CD4-positive, alpha-beta T cell treated with Interleukin-4 for 4 hours (primary cell): ENCODE measurements at places on chromosomes 6 and 20.
A peak's percentile ranks its signal among the peaks of the same experiment; 100 is the strongest.

GRCh38 chr20:62675156-62675876 is 33.0 kb downstream of the SLCO4A1 start:
- no peak for DNase-seq

GRCh38 chr6:45192556-45192955 is 135.6 kb upstream of the RUNX2 start:
- DNase-seq, result no peak

GRCh38 chr20:54598352-54598751 is 123.0 kb downstream of the DOK5 start:
- no peak for DNase-seq

DNA sequence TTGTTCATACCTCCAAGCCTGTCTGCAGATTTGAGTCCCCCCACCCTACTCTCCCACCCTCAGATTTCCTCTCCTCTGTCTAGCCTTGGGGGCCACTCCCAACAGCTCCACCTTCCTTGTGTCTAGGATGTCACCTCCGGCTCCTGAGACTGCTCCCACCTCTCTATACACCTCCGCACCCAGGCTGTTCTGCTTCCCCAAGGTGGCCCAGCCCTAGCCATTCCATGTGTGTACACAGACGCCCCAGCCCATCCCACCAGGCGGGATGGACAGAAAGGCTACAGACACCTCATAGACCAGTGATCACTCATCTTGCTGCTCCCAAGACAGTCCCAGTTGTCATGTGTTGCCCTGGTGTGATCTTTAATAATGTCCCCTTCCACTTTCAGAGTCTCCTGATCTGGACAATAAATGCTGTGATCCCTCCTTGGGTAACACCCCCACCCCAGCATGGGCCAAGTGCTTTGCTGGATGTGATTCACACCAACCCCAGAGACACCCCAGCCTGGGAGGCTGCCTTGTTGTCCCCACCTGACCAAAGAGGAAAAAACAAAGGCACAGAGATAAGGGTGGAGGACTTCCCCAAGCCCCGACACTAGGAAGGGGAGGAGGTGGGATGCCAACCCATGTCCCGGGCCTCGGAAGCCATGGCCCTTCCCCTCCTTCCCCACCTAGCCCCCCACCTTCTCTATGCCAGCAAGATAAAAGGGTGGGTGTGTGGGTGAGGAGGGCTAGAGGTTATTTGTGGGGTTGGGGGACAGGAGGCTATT is 36.1 kb downstream of the MDFI start:
- DNase-seq, result no peak

DNA sequence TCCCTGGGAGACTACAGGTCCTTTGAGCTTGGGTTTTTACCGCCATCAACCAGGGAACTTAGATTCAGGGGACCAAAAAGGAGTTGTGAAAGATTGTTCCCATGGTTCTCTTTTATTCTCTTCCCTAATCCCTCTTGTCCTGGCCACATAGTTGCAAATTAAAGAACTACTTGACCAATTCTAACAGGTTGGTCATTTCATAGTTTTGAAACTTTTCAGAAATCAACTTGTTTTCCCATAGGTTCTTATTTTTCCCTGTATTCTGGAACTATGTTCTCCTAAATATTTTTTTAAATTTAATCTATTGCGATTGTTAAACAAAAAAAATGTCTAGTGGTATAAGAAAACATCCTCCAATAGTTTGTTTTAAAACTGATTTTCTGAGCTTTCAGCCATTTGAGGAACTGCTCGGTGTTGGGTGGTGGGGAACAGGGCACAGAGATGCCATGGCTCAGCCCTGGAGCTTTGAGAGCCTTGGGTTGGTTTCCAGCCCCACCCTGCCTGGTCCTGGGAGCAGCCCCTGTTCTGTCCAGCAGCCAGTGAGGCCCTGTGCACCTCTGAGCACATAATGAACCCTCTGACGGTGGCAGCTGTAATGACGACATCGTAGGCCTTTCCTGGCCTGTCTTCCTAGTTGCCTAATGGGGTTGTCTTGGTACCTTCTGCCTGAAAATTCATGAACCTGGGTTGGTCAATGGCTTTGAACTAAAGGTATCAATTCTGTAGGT is 53.5 kb downstream of the TBC1D7 start:
- no peak for DNase-seq

GRCh38 chr6:165571721-165572132 is 91.3 kb downstream of the PDE10A start:
- no peak for DNase-seq

DNA sequence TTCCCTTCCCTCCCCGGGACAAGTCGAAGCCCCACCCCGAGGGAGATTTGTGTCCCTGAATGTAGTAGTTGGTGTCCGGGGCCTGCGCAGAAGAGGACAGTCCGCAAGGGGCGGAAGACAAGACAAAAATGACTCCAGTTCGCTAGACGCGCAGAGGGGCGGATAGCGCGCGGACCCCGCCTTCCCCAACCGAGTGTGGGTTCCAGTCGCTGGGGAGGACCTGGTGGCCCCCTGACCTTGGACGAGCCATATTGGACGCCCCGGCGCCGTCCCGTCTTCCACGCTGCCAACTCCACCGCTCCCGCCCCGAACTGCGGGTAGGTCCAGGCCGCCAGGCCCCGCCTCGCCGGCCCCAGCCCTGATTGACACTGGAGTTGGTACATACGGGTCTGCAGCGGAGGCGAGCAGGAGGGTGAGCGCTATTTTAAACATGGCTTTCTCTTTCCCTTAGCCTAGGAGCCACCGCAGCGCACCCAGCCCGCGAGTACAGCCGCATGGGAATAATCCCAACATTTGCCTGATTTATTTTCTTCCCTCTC is 802 bp downstream of the HMGN3 start:
- DNase-seq, result peak; percentile 51

GRCh38 chr20:56978475-56978874 is 288.0 kb downstream of the BMP7 start:
- no peak for DNase-seq

GRCh38 chr6:140002396-140003022 is 628.1 kb upstream of the CITED2 start:
- no peak for DNase-seq

GRCh38 chr6:150695652-150696051 is 96.0 kb downstream of the PLEKHG1 start:
- DNase-seq, result no peak

GRCh38 chr6:8814440-8815000 is 379.2 kb upstream of the SLC35B3 start:
- DNase-seq, result no peak
